Mesendoderm (in vitro differentiated cells): ENCODE measurements at places on chromosomes 5 and 9.

- no peak overlapping the region for H3K27ac ChIP-seq
- H3K4me3 ChIP-seq: no peak overlapping the region
- H3K36me3 ChIP-seq: no peaks in the 10 kb centered on the region
- H3K27me3 ChIP-seq: no peaks in the 10 kb centered on the region
- H3K4me1 ChIP-seq: peaks cover 1% of the 10 kb centered on the region
- no peak for DNase-seq
These were observed 10.5 kb upstream of the ARAP3 start for GRCh38 chr5:141692533-141692888.

DNA sequence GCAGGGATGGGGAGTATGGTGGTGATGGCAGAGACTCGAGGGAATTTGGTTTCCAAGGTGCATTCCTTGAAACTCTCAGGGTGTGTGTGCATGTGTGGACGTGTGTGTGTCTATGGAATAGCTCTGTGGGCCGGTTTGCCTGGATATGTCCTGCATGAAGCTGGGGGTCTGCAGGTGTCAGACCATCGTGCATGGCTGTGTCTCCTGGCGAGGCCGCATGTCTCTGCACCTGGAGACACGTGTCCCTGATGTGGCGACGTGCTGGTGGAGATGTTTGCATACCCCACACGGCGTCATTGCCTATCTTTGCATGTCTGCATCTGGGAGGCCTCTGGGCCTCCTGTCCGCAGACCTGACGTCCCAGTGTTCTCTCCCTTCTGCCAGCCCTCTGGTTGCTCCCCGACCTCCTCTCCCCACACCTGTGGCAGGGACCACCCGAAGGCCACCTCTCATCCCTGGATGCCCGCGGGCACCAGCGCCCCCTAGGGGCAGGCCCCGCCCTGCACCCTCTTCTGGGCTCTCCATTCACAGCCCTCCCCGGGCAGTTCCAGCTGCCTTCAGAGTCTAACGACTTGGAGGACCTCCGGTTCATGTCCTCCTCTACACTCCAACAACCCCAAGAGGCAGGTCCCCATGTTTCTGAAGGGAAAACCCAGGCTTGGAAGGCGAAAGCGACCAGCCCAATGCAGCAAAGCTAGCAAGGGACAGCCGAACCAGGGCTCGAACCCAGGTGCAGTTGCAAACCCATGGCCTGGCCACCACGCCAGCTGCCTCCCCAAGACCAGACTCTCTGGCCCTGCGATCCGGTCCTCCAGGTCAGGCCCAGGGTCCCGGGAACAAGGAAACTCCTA lies 88.6 kb downstream of the LMX1B start:
- no peaks in the 10 kb centered on the region for H3K36me3 ChIP-seq
- no peaks in the 10 kb centered on the region for H3K4me1 ChIP-seq
- no peak for DNase-seq
- no peak overlapping the region for H3K27ac ChIP-seq
- H3K4me3 ChIP-seq: no peak overlapping the region
- no peaks in the 10 kb centered on the region for H3K27me3 ChIP-seq

- H3K4me3 ChIP-seq: no peak overlapping the region
- H3K27ac ChIP-seq: no peak overlapping the region
- DNase-seq: no peak
- no peaks in the 10 kb centered on the region for H3K36me3 ChIP-seq
- no peaks in the 10 kb centered on the region for H3K27me3 ChIP-seq
These were observed 36.8 kb downstream of the FANCC start for GRCh38 chr9:95280745-95281144.

DNA sequence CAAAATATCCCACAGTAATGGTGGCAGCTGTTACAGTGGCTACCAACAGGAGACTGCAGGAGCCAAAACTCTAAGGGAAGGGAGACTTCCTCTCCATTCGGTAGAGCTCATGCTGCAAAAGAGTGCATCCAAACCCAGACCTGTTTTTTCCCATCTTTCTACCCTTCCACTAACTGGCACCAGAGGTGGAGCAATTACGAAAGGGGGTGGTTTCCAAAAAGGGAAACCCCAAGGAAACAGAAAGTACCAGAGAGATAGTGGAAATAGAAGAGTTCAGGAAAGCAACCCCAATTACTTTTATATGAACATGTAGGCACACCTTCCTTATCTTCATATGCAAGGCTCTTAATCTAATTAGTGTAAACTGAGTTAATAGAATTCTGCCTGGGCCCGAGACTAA lies 7.3 kb upstream of the WDR41 start:
- no peaks in the 10 kb centered on the region for H3K4me1 ChIP-seq
- no peaks in the 10 kb centered on the region for H3K27me3 ChIP-seq
- no peak for DNase-seq
- no peak overlapping the region for H3K27ac ChIP-seq
- no peaks in the 10 kb centered on the region for H3K36me3 ChIP-seq
